A172 (cell line): ENCODE measurements at places on chromosomes 6 and 20.

DNA sequence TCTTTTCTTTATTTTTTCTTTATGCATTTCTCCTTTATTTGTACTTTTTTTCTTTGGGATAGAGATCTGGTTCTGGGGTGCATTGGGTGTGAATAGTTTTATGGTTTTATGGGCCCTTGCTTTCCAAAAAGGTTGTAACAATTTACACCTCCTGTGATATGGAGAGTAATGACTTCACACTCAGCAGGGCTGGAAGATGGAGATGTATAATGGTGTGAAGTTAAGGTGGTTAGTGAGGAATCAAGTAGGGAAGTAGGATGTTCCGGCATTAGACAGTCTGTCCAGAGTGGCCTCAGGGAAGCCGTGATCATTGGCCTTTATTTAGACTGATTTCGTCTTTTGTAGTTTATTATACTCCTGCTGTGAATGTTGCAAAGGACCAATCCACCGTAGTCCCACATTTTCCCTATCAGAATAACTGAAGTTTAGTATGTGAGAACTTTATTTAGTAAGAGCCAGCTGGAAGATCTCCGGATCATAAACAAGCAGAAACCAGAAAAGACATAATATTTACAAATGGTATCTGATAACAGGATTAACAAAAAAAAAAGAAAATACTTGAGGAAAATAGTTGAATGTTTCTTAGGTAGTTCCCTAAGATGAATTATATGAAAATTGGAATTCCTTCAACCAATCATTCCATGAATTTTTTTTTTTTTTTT, 255.5 kb downstream of the TBC1D7 start:
- no peak for DNase-seq

DNA sequence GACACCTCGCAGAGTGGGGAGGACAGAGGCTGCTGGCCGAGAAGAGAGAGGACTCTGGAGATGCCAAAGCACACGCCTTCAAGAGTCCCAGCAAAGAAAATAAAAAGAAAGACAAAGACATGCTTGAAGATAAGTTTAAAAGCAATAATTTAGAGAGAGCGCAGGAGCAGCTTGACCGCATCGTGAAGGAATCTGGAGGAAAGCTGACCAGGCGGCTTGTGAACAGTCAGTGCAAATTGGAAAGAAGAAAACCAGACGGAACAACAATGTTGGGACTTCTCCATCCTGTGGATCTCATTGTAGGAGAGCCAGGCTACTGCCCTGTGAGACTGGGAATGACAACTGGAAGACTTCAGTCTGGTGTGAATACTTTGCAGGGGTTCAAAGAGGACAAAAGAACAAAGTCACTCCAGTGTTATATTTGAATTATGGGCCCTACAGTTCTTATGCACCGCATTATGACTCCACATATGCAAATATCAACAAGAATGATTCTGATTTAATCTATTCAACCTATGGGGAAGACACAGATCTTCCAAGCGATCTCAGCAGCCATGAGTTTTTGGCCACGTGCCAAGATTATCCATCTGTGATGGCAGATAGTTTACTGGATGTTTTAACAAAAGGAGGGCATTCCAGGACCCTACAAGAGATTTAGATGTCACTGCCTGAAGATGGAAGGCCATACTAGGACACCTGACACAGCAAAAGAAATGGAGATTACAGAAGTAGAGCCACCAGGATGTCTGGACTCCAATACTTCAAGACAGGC, 52.2 kb downstream of the REV3L start:
- DNase-seq, result no peak

DNA sequence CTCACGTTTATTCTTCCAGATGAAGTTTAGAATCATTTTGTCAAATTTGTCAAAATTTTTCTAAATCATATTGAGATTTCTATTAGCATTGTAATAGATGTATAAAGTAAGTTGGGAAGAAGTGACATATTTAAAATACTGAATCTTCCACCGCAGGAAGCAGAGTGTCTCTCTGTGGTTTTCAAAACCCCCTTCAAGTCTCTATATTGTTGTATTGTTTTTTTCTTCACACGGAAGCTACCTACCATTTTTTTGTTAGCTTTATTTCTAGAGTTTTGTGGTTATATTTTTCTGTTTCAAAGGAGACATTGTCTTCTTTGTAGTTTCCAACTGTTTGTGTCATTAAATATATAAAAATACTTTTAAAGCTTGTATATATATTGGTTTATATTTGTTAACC, 188.6 kb downstream of the ZDHHC14 start:
- no peak for DNase-seq

DNA sequence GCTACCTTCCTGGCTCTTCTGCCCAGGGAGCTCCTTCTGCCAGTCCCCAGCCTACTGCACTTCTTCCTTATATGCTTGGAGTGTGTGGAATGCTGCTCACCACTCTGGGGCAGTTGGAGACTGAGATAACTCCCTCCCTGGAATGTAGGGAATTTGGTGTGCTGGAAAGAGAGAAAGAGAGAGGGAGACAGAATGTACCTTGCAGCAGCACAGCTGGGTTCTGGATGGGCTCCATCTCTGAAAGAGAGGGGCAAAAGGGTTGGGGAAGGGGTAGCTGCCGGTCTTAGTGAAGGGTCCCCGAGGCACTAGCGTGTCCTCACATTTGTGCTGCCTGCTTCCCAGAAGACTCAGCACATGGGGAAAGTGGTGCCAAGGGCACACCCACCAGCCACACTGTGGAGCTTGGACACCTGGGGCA, 40.2 kb upstream of the DDR1 start:
- peak; percentile 68 for DNase-seq

DNA sequence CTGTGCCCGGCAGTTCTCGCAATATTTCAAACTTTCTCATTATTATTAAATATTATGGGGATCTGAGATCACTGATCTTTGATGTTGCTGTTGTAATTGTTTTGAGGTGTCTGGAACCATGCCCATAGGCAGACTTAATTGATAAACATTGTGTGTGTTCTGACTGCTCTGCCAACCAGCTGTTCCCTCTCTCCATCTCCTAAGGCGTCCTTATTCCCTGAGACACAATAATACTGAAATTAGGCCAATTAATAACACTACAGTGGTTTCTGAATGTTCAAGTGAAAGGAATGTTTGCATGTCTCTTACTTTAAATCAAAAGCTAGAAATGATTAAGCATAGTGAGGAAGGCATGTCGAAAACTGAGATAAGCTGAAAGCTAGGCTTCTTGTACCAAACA, 7.6 kb downstream of the MAPK14 start:
- DNase-seq, result no peak

GRCh38 chr20:57440678-57441509, 49.7 kb downstream of the RBM38 start:
- DNase-seq, result peak; percentile 30

DNA sequence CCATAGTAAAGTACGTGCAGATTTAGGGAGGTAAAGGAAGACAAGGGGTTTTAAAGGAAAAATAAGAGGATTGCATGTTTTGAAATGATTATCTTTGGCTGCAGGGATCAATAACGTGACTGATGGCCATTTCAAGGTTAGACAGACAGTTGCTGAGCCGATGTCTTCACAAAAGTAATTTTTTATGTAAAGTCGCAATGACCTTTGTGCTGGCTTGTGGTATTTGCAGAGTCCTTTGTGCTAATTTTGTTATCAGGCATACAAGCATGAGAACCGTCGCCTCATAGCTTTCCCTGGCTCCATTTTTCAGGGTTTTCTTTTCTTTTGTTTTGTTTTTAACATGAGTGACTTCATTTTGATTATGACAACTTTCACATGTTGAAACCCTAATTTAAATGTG, 605.7 kb upstream of the GJE1 start:
- DNase-seq, result no peak

GRCh38 chr6:5250911-5251310, 9.8 kb downstream of the LYRM4 start:
- DNase-seq, result no peak

- DNase-seq, result no peak
Measured at GRCh38 chr6:76342611-76343160, 270.2 kb upstream of the IMPG1 start.
